ENCODE measurements at places on chromosomes 4 and X.

- DNase-seq = no peak
Observed at GRCh38 chr4:81688085-81688484, 216.4 kb upstream of the RASGEF1B start.

DNA sequence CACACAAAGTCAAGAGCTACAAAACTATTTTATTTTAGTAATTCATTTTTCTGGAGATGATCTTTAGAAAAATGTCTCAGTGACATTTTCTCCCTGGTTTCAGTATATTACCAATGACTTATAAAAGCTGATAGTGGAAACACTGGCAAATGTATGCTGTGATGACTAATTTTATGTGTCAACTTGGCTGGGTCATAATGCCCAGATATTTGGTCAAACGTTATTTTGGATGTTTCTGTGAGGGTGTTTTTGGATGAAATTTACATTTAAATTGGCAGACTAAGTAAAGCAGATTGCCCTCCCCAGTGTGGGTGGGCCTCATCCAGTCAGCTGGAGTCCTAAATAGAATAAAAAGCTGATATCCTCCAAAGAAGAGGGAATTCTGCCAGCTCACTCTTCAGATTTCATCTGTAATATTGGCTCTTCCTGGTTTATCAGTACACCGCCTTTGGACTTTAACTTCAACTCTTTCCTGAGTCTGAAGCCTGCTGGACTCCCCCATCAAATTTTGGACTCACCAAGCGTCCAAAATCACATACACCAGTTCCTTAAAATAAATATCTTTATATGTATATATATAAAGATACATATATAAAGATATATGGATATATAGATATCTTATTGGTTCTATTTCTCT lies 31.2 kb upstream of the RAB40A start:
- DNase-seq = no peak

- no peak for DNase-seq
Observed at GRCh38 chrX:71533516-71533850, 579 bp downstream of the OGT start.

DNA sequence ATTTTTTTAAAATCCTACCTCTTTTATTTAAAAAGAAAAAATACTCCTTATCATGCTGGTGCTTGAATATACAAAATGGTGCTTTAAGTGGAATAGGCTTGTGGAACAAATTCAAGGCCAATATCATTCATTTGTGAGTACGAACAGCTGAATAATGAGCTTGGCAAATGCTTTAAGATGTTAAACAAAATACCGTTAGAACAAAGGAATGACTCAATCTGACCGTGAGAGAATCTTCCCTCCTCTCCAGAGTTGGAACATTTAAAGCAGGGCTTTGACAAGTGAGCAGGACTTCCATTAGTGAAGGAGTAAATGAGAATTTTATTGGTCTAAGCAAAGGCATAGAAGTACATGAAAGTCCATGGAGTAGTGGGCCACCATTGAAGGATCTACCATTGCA lies 74.5 kb downstream of the DCLK2 start:
- DNase-seq = no peak

DNA sequence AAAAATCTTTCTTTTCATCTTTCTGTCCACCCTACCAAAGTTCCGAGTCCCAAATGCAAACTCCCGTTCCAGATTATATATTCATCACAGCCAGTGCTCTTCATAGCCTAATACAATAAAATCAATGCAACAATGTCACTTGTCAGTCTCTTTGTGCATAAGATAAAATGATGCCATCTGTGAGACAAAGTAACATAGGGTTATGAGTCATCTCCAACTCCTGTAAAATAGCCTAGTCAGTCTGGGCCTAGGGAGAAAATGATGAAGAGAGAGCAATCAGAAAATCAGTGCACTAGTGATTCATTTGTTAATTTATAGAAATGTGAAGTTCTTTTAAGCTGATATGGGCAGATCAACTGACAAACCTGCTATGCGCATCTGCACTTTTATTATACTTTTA lies 689.1 kb upstream of the DIAPH2 start:
- no peak for DNase-seq

GRCh38 chrX:15998350-15998749 lies 125.0 kb upstream of the GRPR start:
- DNase-seq = no peak

GRCh38 chr4:128068918-128069317 lies 7.8 kb downstream of the LARP1B start:
- DNase-seq = no peak

GRCh38 chr4:41258783-41259182 lies 2.1 kb downstream of the UCHL1 start:
- DNase-seq = no peak

- no peak for DNase-seq
Observed at GRCh38 chr4:120011725-120012124, 54.9 kb downstream of the MAD2L1 start.

DNA sequence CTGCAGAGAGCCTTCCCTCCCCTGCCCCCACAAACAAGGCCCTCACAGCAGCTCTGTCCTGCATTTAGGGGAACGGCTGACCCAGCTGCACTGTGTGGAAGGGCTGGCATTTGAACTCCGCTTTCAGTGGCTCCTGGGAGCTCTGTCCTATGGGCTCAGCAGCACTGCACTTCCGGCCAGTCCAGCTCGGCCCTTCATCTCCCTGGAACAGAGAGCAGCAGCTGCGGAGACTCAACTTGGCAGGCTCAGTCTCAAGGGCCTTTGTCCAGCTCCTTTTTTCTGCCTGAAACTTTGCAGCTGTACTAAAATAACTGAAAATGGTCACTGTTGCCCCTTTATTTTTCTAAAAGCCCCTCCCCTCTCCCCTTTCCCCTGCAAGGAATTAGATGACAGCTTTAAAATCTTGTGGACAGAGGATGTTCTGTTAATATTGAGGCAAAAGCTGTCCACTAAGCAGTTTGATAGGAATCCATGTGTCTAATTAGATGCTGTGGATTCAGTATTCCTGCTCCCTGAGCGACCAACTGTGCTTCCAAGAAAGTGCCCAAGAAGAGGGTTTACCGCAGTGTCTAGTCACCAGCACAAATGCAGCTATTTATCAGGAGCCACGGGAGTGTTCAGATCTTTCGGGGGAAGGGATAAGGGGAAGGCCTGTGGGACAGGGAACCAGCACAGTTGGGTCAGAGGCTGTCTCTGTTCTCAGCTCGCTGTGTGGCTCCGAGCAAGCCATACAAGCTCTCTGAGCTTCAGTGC lies 133.1 kb downstream of the AFAP1 start:
- no peak for DNase-seq

DNA sequence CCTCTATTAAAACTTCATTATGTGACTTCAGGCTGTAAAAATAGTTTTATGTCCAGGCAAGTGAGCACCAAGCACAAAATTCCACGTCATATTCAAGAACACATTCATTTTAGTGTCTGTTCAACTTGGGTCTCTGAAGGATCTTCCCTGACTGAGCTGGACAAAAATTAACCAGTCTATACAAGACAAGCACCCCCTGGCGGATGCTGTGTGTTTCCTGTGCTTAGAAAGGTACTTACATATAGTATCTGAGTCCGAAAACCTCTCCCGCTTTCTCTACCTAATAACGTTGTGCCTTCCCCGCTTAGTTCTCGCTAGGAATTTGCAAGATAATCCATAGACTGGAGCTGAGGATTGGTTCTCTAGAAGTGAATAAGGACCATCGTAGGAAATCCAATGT lies 2214.5 kb upstream of the TENM3 start:
- DNase-seq = no peak

DNA sequence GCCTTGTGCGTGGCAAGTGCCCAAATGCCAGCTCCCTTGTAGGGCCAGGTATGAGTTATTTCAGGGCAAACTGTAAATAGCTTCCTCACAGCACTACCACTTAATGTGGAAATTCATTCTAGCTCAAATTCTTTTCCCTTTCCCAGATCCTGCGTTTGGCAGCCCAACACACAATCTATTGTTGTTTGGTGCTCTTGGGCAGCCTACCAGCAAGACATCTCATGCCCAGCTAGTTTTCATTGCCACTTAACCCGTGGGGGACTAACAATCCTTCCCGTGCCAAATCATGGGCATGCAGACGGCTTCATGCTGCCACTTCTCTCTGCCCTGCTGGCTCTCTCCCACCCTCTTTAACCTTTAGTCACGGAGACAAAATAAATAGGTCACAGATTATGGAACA lies 454.2 kb downstream of the GRIA2 start:
- no peak for DNase-seq

GRCh38 chr4:13642170-13642950 lies 14.8 kb upstream of the BOD1L1 start:
- no peak for DNase-seq

GRCh38 chr4:120855307-120856001 lies 67.1 kb downstream of the PRDM5 start:
- no peak for DNase-seq

- no peak for DNase-seq
Observed at GRCh38 chr4:37802068-37802666, 24.3 kb upstream of the PGM2 start.

- no peak for DNase-seq
Observed at GRCh38 chr4:137387924-137388323, 144.4 kb downstream of the PCDH18 start.

- DNase-seq = no peak
Observed at GRCh38 chr4:3225936-3226335, 23.0 kb upstream of the MSANTD1 start.

DNA sequence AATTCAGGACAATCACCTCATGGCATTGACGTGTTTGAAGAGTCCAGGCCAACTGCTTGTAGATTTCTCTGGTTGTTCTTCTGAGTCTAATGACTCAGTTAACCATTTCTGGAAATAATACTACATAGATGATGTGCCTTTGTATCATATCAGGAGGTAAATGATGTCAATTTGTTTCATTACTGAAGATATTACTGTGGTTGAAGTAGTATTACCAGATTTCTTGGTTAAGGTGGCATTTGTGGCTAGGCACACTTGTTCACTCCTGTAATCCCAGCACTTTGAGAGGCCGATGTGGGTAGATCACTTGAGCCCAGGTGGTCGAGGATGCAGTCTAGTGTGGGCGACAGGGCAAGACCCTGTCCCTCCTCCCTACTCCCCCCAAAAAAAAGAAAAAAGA lies 15.7 kb downstream of the RPL9 start:
- DNase-seq = no peak

- DNase-seq = no peak
Observed at GRCh38 chr4:44679060-44679459, 840 bp downstream of the GUF1 start.

DNA sequence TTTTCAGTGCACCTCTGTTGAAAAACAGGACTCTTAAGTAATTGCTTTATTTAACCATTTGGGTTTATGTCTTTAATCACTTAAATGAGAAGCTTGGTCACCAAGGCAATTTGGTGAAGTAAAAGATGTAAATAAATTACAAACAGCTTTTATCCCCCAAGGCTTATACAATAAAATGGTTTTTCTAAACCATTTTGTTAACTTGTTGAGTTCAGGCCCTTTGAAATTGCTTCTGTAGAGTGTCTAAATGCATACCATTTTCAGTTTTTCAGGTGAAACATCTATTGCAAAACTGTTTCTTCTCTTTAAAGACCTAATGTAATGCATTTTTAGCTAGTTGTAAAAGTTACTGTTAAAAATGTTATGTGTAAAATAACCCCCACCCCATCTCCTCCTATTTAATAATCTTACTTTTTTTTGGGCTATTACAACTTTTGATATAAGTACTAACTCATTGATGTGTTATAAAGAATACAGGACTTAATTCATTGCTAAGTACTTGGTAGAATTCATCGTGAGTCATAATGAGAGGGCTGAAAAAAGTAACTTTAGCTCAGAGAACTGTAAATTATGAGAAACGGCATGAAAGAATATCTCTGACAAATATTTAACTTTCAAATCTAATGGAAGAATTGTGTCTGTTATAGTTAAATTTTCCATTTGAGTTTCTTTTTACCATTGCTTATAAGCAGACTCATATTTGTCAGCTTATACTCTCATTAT lies 4.5 kb downstream of the RAPGEF2 start:
- no peak for DNase-seq

DNA sequence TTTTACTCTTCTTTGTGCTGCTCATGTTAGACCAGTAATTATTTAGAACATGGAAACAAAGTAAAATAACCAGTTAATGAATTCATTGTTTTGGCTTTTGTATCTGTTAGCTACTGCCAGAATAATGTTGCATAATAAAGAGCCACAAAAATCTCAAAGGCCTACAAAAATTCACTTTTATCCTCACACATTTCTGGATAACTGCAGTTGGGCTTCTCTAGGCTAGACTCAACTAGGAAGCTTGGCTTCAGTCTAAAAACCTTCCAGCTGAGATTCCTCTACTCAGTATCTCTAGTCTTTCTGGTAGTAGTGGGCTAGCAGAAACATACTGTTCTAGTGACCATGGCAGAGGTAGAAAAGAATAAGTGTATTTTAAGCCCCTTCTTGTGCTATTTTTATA lies 73.0 kb downstream of the FAT4 start:
- no peak for DNase-seq

- no peak for DNase-seq
Observed at GRCh38 chr4:39230462-39230861, 48.1 kb downstream of the WDR19 start.

GRCh38 chrX:11886745-11887144 lies 128.7 kb downstream of the MSL3 start:
- DNase-seq = no peak

DNA sequence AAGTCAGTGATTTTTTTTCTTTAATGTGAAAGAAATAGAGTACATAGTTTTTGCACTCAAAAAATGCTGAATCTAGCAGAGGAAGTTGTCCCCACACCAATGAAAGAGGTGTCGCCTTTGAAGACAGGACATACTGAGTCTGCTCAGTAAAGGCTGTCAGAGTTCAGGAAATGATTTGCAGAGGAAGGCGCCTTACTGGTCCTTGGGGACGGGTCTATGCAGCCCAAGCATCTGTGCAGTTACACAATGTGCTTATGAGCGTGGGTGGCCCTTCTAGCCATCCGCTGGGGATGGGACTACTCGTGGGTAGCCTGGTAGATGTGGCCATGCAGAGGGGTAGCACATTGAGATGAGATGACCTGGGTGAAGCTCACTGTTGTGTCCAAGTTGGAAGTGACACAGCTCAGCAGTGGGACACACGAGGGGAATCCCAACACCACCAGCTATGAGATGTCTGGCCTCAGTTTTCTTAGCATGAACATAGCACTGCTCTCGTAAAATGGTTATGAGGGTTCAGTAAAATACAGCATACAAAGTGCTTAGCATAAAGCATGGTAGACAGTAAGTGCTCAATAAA lies 116.5 kb upstream of the RBPJ start:
- DNase-seq = no peak
